Activated CD4-positive, alpha-beta T cell treated with anti-CD3 and anti-CD28 coated beads, Interleukin-2, amount 10 ng/mL, durations not matched to agents 7 days and 5 days (primary cell): ENCODE measurements at places on chromosomes 4 and X. TPM values are rescaled to one million over a fixed set of nuclear protein-coding genes. Genes with fewer than 3 reads are reported as not detected.

TEC gene
- total RNA-seq, result 1.1 TPM

CENPVL1 gene
- not detected for total RNA-seq

GC gene
- total RNA-seq, result not detected

RTL3 gene
- total RNA-seq, result not detected

HSFX1 gene
- 0.60 TPM for total RNA-seq

BCORL1 gene
- 4.5 TPM for total RNA-seq

PAGE3 gene
- not detected for total RNA-seq

FAM9B gene
- total RNA-seq, result not detected

FAM133A gene
- total RNA-seq, result not detected

RASSF6 gene
- 0.19 TPM for total RNA-seq

HELT gene
- total RNA-seq, result not detected

DNA sequence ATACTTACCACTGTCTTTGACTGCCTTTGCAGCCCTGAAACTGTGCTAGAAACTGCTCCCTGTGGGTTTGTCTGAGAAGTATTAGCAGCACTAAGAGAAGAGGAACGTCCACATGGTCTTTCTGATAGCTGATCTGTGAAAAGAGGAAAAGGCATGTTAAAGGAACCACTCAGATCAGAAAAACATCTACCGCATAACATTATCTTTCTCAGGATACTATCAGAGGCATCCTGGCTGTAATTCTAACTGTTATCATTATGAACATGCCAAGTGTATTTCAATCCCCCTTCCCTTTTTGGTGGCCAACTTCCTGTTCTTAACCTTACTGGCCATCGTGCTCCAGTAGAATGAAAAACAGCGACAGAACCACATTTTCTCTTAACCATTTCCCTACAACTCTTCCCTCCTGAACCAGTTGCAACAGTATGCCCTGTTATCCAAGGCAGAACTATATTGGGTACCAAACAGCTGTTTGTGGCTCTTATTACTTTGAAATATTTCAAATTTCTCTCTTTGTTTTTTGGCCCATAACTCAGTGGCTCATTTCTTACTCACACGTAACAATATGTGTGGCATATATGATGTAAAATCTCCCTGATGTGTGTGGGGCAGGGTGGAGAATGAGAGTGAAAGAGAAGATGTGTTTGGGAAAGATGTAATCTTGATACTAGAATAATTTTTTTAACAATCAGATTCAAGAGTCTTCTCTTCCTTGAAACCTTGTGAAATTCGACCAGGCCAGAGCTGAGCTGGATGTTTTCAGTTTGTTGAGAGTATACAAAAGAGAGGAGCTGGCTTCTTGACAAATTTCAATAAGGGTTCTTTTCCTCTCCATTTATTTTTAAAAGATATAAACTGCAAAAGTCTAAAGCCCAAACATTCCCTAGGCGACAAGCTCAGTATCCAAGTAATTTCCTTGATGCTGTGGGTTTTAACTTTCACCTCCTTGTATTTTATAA is 35.2 kb downstream of the ARHGEF6 start:
- DNase-seq, result no peak
- peak overlapping the region; percentile 58 for H3K27ac ChIP-seq
- H3K4me3 ChIP-seq, result no peak overlapping the region
- H3K36me3 ChIP-seq, result peaks cover 59% of the 10 kb centered on the region
- peaks cover 71% of the 10 kb centered on the region for H3K4me1 ChIP-seq

DNA sequence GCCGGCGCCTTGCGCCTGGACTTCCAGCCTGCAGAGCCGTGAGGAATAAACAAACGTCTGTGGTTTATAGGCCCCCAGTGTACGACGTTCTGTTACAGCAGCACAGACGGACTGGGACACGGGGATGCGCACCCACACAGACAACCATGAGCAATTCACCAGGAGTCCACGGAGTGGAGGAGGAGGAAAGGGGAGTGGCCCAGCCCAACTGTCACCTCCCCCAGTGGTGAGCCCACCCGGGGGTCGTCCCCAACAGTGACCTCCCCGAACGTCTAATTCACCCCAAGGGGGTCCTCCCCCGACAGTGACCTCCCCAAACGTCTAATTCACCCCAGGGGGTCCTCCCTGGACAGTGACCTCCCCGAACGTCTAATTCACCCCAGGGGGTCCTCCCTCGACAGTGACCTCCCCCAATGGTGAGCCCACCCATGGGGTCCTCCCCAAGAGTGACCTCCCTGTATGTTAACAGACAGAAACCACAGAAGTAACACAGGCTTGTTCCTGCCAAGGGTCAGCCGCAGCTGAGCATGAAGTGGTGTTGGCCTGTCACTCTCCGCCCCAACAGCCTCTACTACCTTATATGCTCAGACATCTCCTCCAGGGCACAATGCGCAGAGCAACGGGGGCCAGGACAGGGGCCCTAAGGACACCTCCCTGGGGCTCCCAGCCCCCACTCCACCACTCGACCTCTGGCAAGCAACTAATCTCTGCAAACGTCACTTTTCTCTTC is 6.2 kb downstream of the GAK start:
- H3K4me3 ChIP-seq, result no peak overlapping the region
- no peak for DNase-seq
- no peaks in the 10 kb centered on the region for H3K27me3 ChIP-seq
- H3K4me1 ChIP-seq, result peaks cover 64% of the 10 kb centered on the region
- peaks cover 23% of the 10 kb centered on the region for H3K36me3 ChIP-seq

- no peak overlapping the region for H3K4me3 ChIP-seq
- no peaks in the 10 kb centered on the region for H3K36me3 ChIP-seq
- H3K4me1 ChIP-seq, result no peaks in the 10 kb centered on the region
- no peak overlapping the region for H3K27ac ChIP-seq
- DNase-seq, result no peak
Measured at GRCh38 chr4:176185051-176185450, 10.3 kb downstream of the SPATA4 start.

GRCh38 chr4:125010796-125011503 is 298.4 kb upstream of the ANKRD50 start:
- no peaks in the 10 kb centered on the region for H3K4me1 ChIP-seq
- H3K36me3 ChIP-seq, result no peaks in the 10 kb centered on the region
- DNase-seq, result no peak
- no peaks in the 10 kb centered on the region for H3K27me3 ChIP-seq
- no peak overlapping the region for H3K27ac ChIP-seq

- H3K36me3 ChIP-seq, result peaks cover 4% of the 10 kb centered on the region
- H3K4me3 ChIP-seq, result peak overlapping the region; percentile 14
- H3K27ac ChIP-seq, result no peak overlapping the region
- H3K4me1 ChIP-seq, result peaks cover 16% of the 10 kb centered on the region
Measured at GRCh38 chr4:55553441-55554201, 6.9 kb upstream of the CLOCK start.

GRCh38 chrX:34810364-34810763 is 132.2 kb upstream of the FAM47B start:
- DNase-seq, result no peak
- no peaks in the 10 kb centered on the region for H3K27me3 ChIP-seq
- no peaks in the 10 kb centered on the region for H3K4me1 ChIP-seq

- peak within 1 kb of the TSS; percentile 99 for H3K27ac ChIP-seq
- peaks cover 50% of the 10 kb centered on the region for H3K36me3 ChIP-seq
- peak within 1 kb of the TSS; percentile 98 for H3K4me3 ChIP-seq
- H3K4me1 ChIP-seq, result peaks cover 39% of the 10 kb centered on the region
- peak; percentile 87 for DNase-seq
- H3K27me3 ChIP-seq, result no peaks in the 10 kb centered on the region
Measured at GRCh38 chrX:71111141-71111843, at the start of gene IL2RG. TSS of gene IL2RG (minus strand) at chrX:71111577. CDS start at chrX:71111539, 38 bp downstream.

DNA sequence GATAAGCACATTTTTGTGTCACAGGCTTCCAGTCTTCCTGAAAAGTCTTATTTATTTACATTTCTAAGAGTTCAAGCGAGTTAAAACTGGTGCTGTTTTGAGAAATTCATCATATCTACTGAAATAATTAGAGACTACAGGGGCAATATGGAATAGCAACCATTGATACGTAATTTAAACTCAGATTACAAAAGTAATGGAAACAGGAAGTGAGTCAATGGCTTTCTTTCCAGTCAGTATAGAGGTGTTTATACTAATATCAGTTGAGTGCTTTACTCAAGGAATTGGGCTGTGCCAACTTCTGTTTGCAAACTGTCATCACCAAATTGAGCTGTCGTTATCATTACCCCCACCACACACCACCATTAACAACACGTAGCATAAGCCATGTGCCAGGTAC is 222.7 kb downstream of the COL25A1 start:
- H3K4me1 ChIP-seq, result no peaks in the 10 kb centered on the region
- peaks cover 11% of the 10 kb centered on the region for H3K27me3 ChIP-seq
- DNase-seq, result no peak
- H3K27ac ChIP-seq, result no peak overlapping the region
- H3K36me3 ChIP-seq, result no peaks in the 10 kb centered on the region

DNA sequence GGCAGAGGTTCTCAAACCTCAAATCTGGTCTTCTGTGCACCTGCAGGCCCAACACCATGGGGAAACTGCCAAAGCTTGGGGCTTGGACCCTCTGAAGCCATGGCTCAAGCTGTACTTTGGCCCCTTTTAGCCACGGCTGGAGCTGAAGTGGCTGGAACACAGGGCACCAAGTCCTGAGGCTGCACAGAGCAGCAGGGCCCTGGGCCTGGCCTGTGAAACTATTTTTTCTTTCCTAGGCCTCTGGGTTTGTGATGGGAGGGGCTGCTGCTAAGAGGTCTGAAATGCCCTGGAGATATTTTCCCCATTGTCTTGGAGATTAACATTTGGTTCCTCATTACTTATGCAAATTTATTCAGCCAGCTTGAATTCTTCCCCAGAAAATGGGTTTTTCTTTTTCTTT is 18.3 kb upstream of the PI4K2B start:
- H3K36me3 ChIP-seq, result peaks cover 13% of the 10 kb centered on the region
- no peak for DNase-seq
- no peaks in the 10 kb centered on the region for H3K4me1 ChIP-seq
- no peaks in the 10 kb centered on the region for H3K27me3 ChIP-seq

DNA sequence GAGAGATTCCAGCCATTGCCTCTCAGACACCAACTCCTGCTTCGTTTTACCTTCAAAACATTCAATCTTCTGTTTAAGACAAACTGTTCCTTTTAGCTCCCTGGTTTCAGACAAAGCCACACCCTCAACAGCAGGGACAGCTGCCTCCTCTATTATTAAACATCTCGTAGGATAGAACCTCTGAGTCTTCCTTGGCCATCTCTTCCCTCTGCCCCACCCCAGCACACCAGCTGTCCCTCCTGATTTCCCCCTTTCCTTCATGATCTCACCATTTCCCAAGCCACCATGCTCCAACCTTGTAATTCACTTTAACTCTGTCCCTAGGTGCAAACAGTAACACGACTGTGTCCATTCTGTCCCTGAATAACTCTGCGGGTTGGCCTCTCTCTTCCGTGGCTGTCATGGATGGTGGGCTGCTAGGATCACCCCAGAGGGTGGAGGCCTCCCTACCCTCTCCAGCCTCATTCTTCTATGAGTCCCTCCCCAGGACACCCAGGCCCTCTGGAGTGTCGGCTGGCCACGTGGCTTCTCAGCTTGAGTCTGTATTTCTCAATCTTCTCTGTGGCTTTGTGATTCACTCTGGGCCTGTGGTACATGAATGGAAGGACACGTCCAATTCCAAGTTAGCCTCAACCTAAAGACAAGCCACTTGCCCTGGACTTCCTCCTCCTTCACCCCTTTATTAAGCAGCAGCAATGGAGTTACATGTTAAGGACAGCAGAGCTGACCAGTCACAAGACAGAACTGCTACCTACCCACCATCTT is 349.9 kb downstream of the FBXW7 start:
- no peak overlapping the region for H3K4me3 ChIP-seq
- no peak for DNase-seq
- H3K36me3 ChIP-seq, result peaks cover 4% of the 10 kb centered on the region
- no peak overlapping the region for H3K27ac ChIP-seq
- no peaks in the 10 kb centered on the region for H3K27me3 ChIP-seq
- H3K4me1 ChIP-seq, result peaks cover 38% of the 10 kb centered on the region

DNA sequence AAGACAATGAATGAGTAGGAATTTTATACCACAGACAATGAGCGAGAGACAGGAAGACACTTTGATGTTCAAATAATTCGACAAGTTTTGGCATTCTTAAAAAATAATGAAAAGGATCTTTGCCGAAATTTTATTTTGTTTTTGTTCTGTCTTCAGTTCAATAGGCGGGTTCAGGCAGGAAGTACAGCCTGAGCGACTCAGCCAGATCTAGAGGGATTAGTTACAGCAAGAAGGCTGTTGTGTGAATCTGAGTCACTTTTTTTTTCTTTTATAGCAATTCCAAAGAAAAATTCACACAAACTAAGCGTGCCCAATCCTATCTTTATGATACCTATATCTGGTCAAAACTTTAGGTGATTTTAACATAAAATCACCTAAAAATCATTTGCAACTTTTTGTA is 505.4 kb upstream of the FAM241A start:
- no peaks in the 10 kb centered on the region for H3K4me1 ChIP-seq
- DNase-seq, result no peak
- no peaks in the 10 kb centered on the region for H3K27me3 ChIP-seq
- no peak overlapping the region for H3K4me3 ChIP-seq

- no peak overlapping the region for H3K4me3 ChIP-seq
- H3K27ac ChIP-seq, result no peak overlapping the region
- H3K36me3 ChIP-seq, result no peaks in the 10 kb centered on the region
Measured at GRCh38 chrX:7286168-7286837, 138.3 kb upstream of the PUDP start.

DNA sequence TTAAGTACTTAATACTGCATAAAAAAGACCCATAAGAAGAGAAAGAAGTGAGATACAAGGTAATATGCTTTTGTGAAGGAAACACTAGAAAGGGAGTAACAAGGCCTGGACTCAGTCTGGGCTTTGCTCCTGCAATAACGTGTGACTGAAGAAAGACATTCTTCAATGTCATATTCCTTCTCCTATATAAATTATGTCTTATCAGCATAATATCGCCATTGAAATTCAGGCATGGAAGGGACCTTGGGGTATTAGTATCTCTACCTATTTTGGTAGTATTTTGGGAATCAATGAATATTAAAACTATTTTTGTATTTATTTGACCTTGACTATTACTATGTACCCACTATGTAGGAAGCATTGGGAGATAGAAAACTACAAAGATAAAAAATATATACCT is 62.2 kb upstream of the GIMD1 start:
- H3K4me3 ChIP-seq, result no peak overlapping the region
- no peaks in the 10 kb centered on the region for H3K27me3 ChIP-seq
- no peaks in the 10 kb centered on the region for H3K36me3 ChIP-seq
- H3K27ac ChIP-seq, result no peak overlapping the region
- no peak for DNase-seq
- no peaks in the 10 kb centered on the region for H3K4me1 ChIP-seq

DNA sequence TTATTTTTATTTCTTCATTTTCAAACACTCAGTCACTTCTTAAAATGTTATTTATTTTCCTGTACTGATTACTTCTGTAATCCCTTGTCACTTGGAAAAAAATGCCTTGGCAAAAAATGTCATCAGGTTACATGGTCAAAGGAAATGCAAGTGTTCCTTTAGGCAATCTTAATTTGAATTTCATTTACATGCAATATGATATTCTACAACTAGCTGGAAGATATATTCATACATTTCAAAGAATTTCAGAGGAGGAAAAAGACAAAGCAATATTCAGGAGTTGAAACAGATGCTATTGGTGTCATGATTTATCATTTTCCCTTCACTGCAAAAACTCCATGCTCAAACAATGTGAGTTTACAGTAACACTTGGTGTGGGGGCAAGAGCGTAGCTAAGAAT is 1316.6 kb downstream of the FSTL5 start:
- no peak for DNase-seq
- H3K4me1 ChIP-seq, result no peaks in the 10 kb centered on the region
- H3K27me3 ChIP-seq, result no peaks in the 10 kb centered on the region

GRCh38 chr4:38615847-38616246 is 48.2 kb upstream of the KLF3 start:
- H3K36me3 ChIP-seq, result peaks cover 2% of the 10 kb centered on the region
- no peak overlapping the region for H3K4me3 ChIP-seq
- H3K27me3 ChIP-seq, result no peaks in the 10 kb centered on the region
- DNase-seq, result no peak
- H3K4me1 ChIP-seq, result peaks cover 31% of the 10 kb centered on the region
